ENCODE measurements at places on chromosomes 4 and X.

DNA sequence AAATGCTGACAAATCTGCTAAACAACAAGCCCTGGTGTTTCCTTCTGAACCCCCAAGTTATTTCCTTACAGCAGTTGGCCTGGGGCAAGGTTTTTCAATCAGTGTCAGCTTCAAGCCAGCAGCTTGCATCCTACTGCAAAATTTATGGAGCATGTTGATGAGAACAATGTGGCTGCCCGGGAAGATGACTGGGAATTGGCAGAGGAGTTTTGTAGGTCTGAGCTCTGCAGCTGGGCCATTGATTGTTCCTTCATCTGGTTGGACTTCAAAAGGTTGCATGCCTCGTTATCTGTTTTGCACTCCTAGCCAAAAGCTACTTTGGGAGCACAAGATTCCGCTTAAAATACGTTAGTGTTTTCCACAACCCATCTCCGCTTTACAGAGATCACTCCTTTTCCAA lies 1030.3 kb upstream of the LCORL start:
- DNase-seq: no peak

GRCh38 chr4:182903013-182903412 lies 14.2 kb downstream of the DCTD start:
- no peak for DNase-seq

GRCh38 chr4:106583567-106583966 lies 215.0 kb upstream of the GIMD1 start:
- DNase-seq: no peak

DNA sequence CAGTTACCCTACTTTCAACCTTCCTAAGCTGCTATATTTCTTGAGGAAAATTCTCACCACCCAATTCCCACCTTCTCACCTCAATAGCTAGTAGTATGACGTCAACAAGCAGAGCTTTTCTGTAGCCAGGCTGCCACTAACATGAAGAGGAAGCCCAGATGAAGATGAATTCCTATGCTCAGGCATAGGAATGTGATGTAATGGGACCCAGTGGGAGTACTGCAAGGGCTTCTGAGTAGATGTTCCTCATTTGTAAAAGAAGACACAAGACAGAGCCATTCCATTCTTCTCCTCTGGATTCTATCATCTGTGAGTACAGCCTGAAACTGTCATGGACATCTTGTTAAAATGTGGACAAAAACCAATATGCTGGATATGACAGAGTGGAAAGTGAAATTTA lies 81.6 kb upstream of the KLF3 start:
- no peak for DNase-seq

GRCh38 chr4:73990988-73991741 lies 3.2 kb upstream of the PPBP start:
- DNase-seq: no peak

DNA sequence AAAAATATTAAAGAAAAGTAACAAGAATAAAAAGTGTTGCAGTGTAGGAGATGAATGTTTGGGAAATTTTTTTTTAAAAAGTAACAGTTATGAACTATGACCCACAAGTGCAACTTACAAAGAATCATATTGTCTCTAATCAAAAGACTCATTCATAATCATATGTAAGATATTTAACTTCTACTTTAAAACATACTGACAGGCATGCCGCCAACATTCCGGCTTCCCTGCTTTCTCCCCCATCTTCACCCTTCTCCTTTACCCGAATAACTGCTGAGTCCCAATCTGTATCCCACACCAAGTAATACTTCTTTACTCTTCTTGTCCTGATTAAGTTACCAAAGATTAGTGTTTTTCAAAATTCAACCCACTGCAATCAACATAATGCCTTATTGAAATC lies 598.8 kb upstream of the FRG1 start:
- no peak for DNase-seq

GRCh38 chr4:40516651-40517050 lies 113.0 kb downstream of the RBM47 start:
- no peak for DNase-seq

GRCh38 chr4:86442881-86443280 lies 83.0 kb upstream of the MAPK10 start:
- DNase-seq: no peak

DNA sequence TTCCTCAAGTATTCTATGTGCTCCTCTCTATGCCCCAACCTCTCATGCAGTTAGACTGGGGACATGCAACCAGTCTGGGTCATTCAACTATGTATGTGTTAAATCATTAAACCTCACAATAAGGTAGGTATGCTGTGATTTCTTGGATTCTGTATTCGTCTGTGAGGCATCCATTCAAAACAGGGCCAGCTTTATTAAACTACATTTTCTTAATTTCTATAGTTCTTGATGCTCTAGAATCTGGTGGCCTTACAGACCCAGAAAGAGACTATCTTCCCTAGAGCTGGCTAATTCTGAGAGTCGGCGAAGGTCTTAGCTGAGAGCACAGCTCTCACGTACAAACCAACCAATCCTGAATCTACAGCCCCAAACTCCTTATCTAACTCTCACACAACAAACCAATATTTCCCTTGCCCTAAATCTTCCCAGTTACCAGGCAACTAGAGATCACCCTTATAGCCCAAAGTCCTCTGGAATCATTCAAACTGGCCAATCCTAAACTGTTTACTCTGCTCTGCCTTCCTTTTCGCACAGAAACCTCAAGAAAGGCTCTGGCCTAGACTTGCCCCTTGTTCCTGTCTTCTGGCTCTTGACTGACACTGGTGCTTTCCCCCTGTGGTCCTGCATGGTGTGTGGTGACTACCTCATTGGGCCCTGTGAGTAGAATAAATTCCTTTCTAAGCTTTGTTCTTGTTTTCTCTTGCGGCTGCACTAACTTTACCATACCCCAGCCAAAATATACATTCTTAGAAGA lies 203.5 kb upstream of the TET2 start:
- no peak for DNase-seq

- no peak for DNase-seq
Observed at GRCh38 chr4:4386736-4387392, at the start of gene NSG1. Gene NSG1, plus strand, starts transcription at chr4:4387102. Its CDS starts 528 bp downstream, at chr4:4387630.

DNA sequence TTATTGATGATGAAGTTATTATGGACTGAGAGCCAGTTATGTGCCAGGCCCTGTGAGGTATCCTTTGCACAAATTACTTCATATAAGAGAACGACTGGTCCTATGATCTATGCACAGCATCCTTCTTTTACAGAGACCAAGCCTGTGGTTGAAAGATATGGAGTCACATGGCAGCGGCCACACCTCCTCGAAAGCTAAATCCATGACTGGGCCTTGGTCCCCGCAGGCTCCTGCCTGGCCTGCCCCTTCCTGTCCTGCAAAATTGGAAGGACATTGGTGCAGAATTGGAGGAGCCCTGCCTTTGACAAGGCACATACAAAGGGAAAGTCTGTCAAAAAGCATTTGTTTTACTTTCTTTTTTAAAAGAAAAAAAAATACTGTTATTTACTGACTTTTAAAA lies 18.3 kb downstream of the SORBS2 start:
- DNase-seq: no peak

- DNase-seq: no peak
Observed at GRCh38 chr4:3111461-3111860, 37.0 kb downstream of the HTT start.

GRCh38 chr4:145909281-145909715 lies 29.3 kb downstream of the ZNF827 start:
- no peak for DNase-seq

GRCh38 chrX:124257924-124258702 lies 74.3 kb upstream of the TEX13D start:
- DNase-seq: no peak

GRCh38 chr4:83618991-83619645 lies 83.2 kb downstream of the GPAT3 start:
- DNase-seq: no peak

- no peak for DNase-seq
Observed at GRCh38 chrX:26649534-26649933, 433.6 kb downstream of the MAGEB5 start.

GRCh38 chrX:2533424-2533823 lies 32.6 kb upstream of the DHRSX start:
- DNase-seq: no peak

DNA sequence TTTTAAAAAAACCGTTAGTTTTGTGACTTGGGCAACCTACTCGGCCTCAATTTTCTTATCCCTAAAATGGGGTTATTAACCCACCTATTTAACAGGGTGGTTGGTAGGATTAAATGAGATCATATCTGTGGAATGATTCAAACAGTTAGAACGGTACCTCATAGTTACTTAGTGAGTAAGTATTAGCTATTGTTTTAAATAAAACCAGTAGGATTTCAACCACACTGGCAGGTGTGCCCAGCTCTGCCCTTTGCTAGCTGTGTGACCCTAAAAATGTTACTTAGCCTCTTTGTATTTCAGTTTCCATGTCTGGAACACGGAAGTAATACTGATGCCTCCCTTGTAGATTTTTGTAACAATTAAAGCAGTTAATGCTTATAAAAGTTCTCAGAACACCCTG lies 225.8 kb upstream of the SPRY1 start:
- DNase-seq: no peak

DNA sequence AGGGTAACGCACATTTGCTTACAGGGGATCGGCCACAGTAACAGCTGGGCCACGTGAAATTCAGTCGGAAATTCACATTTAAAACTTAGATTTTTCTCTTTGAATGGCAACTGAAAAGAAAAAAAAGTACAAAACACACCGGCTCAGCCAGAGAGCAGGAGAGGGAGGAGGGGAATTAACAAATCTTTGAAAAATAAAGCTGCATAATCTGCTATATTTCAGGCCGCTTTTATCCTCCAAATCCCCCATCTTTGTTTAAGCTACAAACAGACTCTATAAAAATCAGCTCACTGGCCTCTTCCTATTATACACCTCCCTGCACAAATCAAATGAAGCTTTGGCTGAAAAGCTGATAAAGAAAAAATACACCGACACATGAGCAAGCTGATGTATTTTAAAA lies 169.1 kb downstream of the LDB2 start:
- DNase-seq: no peak

DNA sequence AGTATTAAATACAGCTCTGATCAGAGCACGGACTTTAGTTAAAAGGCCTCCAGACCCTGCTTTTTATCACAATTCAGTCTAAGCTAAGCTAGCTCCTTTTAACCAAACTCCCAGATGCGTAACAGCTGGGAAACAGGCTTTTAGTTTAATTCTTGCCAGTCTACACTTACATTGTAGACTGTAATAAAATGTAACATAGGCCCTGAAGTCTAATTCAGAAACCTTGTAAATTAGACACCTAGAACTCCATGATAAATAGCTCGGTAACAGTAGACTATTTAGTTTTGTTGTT lies 20.1 kb downstream of the FBXO8 start:
- DNase-seq: no peak

- no peak for DNase-seq
Observed at GRCh38 chr4:3486541-3487540, 23.7 kb downstream of the DOK7 start.

DNA sequence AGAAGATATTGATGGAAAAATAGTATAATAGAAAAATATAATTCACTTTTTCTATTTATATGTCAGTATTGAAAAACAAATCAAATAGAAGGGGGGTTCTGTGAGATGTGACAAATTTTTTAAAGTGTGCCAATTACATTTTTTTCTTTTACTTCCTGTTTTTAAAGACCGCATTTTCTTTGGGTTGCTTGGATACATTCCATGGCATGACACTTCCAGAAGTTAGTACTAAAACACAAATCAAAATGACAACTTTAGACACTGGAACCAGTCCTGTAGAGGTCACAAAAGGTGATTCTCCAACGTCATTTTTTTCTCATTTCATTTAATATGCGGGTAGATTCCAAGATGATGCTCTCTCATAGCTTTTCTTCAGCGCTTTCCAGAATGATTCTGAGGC lies 116.2 kb upstream of the GNPDA2 start:
- DNase-seq: no peak

DNA sequence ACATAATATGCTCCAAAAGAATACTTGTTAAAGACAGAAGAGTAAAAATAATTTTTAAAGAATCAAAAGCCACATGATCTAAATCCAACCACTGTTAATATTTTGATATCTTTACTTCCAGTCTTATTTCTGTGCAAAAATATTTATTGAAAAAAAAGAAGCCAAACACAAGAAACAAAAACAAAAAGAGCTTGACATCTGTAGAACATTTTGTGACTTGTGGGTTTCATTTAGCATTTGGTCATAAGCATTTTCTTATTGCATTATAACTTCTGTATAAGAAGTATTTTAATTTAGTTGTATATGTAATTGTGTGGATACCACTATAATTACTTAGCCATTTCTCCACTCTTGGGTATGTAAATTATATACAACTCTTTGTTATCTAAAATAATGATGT lies 63.1 kb downstream of the DIPK2B start:
- DNase-seq: no peak

DNA sequence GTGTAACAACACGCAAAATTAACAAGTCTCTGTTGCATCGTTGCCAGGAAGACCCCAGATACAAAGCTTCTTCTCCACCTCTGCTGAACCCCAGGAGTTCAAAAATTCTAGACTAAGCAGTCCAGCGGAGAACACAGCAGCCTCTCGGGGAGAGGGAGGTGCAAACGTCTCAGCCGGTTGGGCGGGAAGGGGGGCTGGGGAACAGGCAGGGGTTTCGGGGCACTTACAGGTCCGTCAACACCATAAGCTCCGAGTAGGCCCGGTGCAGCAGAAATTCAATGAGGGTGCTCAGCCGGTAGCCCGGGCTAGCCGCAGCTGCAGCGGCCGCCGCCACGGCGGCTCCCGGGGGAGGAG lies 394 bp downstream of the MED14 start:
- DNase-seq: no peak

- no peak for DNase-seq
Observed at GRCh38 chr4:112282860-112283667, 2.6 kb downstream of the TIFA start.

- DNase-seq: no peak
Observed at GRCh38 chr4:8509311-8509950, 68.9 kb downstream of the TRMT44 start.

GRCh38 chr4:94519925-94520789 lies 68.4 kb downstream of the PDLIM5 start:
- DNase-seq: no peak

DNA sequence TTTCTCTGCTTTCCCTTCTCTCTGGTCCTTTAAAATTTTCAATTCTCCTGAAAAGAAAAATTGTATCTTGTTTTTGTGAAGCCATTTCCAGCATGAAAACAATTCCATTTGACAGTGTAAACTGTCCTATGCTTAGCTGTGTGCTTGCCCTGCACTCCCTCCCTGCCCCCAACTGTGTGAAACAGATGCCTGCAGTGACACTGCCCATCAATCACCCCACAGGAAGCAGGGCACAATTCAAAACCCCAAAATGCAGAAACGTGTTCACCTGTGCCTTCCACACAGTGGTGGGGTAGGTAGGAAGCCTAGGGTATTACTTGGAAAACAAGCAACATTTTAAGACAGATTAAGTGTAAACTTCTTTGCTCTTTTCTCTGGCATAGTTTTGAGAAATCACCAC lies 6.2 kb upstream of the FHDC1 start:
- DNase-seq: no peak

- DNase-seq: no peak
Observed at GRCh38 chrX:153884136-153884535, 1.8 kb downstream of the L1CAM start.

DNA sequence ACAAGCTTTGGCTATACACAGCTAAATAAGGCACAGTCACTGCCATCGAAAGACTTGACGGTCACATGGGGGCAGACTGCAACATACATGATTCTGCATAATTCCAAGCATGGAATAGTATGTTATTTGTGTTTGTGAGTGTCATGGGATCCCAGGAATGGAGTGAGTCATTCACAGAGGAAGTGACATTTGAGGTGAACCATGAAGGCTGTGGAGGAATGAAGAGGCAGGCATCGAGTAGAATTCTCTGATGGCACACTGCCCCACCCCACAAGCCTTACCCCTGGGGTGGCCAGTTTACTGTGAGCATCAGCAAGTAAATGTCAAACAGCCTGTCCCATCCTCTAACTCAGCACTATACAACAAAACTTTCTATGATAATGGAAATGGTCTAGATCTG lies 619.7 kb downstream of the MID1IP1 start:
- no peak for DNase-seq

- DNase-seq: no peak
Observed at GRCh38 chr4:82515705-82516104, 46.1 kb downstream of the TMEM150C start.

Measured in esophagus squamous epithelium (tissue), 5 donors.